Stimulated activated CD4-positive, alpha-beta T cell treated with anti-CD3 and anti-CD28 coated beads, Interleukin-2, amount 100 ng/mL, for 48 hours (primary cell): ENCODE measurements at places on chromosomes 11 and 22.

- no peak for DNase-seq
These were observed 12.1 kb upstream of the EIF3D start for GRCh38 chr22:36540867-36541642.

GRCh38 chr22:47069270-47069669 lies 306.8 kb downstream of the TBC1D22A start:
- no peak for DNase-seq

- no peak for DNase-seq
These were observed 212.4 kb upstream of the SESN3 start for GRCh38 chr11:95443386-95443785.

DNA sequence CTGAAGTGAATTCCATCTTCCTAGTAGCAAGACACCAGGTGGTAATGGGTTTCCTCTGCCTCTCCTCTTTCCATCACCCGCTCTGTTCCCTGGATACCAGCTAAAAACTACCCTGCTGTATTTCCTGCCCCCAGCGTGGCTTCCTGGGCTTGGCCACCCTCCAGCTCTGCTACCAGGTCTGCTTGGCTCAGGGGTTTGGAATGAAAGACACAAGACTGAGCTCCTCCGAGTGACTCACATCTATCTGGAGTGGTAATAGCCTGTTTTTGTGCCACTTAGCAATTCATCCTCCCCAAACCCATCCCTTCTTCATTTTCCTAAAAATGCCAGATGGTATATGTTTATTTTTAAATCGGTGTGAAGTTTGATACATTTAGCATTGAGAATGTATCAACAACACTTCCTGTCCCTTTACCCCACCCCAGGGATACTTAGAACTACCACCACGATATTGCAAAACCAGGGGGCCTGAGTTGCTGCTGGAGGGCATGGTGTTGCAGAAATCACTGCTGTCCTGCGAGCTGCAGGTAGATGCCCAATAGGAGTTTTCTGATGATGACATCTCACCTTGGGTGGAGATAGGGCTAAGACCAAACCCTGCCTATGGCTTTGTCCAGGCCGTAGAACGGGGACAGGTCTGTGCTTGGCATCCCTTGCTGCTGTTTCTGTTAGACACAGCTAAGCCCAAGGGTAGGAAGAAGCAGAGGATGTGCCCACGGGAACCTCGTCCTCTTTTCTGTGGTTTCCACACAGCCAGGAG lies 7.5 kb upstream of the MICAL3 start:
- no peak for DNase-seq

GRCh38 chr11:94526645-94527438 lies 14.6 kb downstream of the C11orf97 start:
- no peak for DNase-seq

DNA sequence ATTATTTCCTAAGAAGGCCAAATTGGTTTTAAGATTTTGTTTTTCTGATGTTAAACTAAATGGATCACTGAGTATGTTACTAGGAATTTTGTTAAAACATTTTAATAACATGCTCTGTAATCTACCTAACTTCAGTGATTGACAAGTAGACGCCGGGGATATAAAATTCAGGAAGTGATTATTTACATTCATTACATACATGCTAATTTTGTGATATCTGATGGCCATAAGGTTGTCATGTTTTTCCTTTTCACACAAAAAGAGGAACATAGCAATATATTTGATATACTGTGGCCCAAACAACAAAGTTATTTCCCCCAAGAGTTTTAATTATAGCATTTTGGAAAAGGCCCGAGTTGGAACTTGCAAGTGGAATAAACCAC lies 12.1 kb downstream of the SCUBE1 start:
- DNase-seq, result no peak

DNA sequence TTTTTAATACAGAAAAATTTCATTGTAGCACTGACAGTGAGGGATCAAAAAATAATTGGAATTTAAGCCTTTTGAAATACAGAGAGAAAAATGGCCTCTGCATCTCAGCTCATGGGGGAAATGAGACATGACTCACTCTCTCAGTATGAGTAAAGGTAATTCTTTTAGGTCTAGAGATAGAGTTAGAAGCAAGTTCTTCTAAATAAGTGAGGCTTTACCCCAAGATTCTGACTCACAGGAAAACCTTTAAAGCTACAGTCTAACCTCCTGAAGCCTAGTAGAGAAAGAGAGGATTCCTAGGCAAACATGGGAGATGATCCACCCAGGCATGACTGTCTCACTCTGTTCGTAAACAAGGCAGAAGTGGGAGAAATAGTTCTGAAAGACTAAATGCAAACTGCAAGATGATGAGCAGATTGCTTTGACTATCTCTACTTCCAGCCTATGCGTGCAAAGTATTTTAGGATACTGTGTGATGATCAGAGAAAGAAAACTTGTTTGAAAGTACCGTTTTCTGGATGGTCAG lies 1003.3 kb upstream of the CCDC90B start:
- no peak for DNase-seq

DNA sequence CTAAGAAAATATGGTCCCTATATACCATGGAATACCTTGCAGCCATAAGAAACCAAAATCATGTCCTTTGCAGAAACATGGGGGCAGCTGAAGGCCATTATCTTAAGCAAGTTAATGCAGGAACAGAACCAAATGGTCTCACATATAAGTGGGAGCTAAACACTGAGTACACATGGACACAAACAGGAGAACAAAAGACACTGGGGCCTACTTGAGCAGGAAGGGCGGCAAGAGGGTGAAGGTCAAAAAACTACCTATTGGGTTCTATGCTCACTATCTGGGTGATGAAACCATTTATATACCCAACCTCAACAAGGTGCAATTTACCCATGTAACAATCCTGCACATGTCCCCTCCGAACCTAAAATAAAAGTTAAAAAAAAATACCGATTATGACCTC lies 22.5 kb downstream of the GAS2 start:
- DNase-seq, result no peak

DNA sequence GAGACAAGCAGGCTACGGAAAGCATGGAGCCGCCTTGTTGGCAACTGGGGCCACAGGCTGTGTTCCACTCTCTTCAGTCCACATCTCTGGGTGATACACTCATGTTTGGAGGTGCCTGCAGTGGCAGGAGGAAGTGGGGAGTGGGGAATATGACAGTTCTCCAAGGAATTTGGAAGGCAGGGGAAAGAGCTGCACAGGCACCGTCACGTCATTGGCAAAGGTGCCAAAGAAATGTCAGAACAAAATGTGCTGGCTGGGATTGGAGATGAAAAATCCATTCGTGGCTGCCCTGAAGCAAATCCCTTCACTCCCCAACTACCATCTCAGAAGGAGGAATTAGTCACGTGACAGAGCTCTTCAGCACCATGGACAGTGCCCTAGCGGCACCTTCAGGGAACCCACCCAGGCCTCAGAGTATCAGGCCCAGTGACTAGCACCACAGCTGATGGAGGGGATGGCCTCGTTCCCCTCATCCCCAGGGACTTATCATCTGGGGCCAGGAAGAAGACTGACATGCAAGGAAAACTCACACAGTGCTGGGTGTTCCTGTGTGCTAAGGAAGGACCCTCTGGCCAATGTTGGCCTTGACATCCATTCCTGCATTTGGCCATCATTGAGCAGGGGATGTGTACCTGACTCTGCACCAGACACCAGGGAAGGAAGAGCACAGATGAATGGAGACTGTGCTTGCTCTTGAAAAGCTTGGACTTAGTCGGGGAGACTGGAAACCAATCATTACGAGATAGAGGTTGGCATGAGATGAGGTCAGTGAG lies 48.5 kb upstream of the PRDM11 start:
- peak; percentile 29 for DNase-seq

DNA sequence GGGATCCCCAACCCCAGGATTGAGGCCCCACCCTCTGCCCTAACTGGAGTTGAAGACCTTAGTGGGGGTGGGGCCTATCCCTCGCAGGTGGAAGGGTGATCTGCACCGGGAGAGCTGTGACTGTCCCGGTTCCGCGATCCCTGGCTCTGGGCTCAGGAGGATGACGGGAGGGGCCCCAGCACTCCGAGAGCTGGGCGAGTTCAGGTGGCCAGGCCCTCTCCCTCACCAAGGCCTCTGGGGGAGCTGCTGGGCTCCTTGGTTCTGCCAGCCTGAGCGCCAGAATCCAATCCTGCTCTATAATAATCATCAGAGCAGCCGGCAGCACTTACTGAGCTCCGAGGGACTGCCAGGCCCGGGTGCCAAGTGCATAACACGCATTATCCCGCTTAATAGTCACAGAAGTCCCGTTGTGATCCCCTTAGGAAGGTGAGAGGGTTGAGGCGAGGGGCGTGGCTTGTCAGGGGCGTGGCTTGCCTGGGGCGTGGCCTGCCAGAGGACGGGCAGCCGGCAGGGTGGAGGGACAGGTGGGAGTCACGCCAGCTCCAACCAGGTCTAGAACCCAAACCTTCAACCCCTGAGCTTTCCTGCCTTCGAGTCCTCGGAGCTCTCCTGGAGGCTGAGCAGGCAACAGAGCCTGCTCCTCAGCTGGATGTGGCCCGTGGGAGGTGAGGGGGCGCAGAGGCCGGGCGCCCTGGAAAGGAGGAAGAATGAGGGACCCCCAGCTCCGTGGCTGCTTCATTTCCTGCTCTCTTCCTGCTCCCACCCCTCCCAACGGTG lies 7.3 kb upstream of the SYT7 start:
- DNase-seq, result peak; percentile 69

DNA sequence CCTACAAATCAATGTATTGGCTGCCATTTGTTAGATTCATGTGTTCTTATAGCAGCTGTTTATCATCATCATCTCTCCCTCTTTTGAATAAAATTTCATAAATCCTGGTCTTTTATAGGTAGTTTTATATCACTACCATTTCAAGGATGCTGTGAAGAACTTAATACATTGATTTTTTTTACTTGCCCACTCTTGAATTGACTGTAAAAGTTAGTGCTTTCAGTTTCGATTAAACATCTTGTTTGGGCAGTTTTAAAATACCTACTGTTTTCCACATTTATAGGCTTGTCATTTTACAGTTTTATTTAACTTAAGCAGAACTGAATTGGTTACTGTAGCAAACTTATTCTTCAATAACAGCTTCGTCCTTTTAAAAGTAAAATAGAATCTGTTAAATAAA lies 59.5 kb downstream of the TTC17 start:
- DNase-seq, result no peak
